ENCODE measurements at places on chromosomes 5 and 9.

DNA sequence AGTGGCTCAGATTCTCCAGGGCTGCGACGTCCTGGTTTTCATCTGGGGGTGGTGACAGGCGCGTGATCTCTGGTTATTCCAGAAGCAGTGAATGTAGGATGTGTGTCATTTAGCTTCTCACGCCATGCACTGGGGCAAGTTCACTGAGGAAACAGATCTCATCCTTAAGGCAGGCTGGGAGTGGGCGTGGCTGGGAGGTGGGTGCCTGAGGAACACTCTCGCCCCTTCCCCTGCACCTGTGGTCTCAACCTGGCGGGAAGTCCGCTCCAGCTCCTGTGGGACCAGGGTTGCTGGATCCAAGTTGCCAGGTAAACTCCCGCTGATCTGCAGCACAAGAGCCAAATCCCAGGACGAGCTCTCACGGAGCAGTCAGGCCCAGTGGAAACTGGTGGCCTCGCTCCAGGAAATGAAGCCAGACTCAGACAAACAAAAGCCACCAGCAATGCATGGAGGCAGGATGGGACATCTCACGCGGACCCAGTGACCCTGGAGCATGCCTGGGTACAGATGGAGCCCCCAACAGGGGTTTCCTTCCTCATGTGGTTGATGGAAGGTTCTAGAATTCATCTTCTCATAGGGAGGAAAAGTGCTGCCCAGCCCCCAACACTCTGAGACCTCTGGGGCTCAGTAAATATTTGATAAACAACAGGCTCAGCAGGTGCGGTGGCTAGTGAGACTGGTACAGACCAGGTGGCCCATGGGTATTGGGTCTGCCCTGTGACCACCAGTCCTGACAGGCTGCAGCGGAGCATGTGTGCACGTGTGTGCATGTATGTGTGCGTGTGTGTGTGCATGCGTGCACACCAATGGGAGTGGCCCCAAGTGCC is 16.3 kb upstream of the SLC12A7 start:
- DNase-seq: peak; percentile 36

DNA sequence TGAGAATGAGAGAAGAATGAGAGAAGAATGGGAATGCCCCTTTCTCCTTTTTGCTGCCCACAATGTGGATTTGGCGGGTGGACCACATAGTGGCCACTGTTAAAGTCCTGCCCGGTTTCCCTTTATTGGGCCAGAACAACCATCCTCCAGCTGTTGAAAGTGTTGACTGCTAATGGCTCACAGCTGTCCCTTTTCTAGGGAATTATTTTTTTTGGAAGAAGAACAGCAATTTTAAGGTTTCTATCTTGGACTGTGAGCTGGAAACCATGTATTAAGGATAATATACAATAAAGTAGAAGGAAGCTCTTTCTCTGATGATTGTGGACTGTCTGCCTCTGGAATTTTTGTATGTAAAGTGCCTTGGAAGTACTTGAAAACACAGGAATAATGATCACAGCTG is 185.9 kb downstream of the DMRT2 start:
- DNase-seq: no peak

DNA sequence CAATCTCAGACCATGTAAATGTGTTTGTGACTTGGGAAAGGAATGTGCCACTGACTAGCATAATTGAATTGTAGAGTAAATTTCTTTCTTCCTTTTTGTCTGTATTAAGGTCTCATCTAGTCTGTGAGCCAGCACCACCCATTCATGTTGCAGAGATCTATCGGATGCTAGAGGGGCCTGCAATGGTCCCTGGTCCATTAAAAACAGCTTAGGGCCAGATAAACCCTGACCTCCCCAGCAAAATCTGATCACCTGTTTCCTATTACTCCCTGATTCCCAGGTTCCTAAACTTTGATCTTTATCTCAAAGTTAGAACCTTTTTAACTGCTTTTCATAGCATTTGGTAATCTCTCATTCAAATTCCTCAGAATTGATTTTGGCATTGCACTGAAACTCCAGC is 174.5 kb upstream of the POC5 start:
- no peak for DNase-seq

- no peak for DNase-seq
Measured at GRCh38 chr9:95316274-95316673, 1.2 kb downstream of the FANCC start.

- DNase-seq: no peak
Measured at GRCh38 chr9:98971168-98971914, 27.6 kb downstream of the COL15A1 start.

- DNase-seq: no peak
Measured at GRCh38 chr5:138726848-138727247, 26.4 kb upstream of the CTNNA1 start.

DNA sequence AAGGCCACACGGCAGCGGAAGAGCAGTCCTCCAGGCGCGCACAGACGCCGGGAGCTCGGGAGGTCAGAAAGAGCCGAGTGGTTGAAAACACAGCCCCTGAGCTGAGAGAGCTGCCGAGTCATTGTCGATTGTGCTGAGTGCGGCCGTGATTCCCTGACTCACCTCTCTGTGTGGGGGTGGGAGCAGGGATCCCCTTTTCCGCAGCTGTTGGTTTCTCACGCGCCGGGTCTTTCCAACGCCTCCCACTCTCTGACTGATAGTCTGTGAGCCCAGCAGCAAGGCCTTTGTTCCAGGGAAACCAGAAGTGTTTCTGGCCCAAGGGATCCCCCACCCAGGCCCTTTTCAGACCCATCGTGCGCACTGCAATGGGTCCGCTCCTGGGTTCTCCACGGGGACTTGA is 97.3 kb downstream of the MRPL36 start:
- no peak for DNase-seq

DNA sequence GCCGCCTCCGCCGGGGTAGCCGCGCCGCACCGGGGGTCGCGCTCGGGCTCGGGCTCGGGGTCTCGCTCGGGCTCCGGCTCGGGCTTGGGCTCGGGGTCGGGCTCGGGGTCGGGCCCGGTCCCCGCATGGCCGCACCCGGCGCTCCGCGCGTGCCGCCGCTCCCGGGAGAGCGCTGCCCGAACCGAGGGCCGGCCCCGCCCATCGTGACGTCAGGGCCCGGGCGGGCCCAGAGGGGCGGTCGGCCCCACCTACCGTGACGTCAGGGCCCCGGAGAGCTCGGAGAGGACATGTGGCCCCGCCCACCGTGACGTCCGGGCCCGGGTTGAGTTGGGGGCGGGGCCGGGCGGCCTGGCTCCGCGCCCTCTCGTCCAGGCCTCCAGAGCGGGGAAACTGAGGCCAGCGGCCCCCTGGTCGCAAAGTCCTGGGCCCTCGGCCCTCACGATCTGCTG is at the start of gene NSMF:
NSMF (minus strand) TSS at position 183 of the 449 bp plus-strand sequence. CDS start 232 bp downstream, outside the sequence.
- DNase-seq: peak; percentile 87

GRCh38 chr5:42811591-42812446 is at the start of gene SELENOP:
Gene SELENOP, minus strand, starts transcription at chr5:42811892. Its CDS starts 3,539 bp downstream, at chr5:42808353.
- DNase-seq: peak; percentile 28

DNA sequence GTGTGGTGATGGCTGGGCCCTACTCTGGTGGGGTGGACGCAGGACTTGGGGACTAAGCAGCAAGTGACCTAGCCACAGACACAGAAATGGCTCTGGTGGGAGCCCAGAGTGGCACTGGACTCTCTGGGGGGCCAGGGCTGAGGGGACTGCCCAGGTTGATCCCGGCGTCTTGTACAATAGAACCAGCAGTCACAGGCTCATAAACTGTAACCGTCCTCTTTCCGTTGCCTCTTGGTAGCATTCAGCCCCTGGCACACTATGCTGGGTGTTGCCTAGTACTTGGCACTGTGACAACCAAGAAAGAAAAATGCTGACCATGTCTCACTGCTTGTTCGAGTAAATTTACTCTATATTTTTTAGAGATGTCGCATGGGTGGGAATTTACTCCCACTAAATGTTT is 80.5 kb downstream of the DAB2IP start:
- DNase-seq: no peak

DNA sequence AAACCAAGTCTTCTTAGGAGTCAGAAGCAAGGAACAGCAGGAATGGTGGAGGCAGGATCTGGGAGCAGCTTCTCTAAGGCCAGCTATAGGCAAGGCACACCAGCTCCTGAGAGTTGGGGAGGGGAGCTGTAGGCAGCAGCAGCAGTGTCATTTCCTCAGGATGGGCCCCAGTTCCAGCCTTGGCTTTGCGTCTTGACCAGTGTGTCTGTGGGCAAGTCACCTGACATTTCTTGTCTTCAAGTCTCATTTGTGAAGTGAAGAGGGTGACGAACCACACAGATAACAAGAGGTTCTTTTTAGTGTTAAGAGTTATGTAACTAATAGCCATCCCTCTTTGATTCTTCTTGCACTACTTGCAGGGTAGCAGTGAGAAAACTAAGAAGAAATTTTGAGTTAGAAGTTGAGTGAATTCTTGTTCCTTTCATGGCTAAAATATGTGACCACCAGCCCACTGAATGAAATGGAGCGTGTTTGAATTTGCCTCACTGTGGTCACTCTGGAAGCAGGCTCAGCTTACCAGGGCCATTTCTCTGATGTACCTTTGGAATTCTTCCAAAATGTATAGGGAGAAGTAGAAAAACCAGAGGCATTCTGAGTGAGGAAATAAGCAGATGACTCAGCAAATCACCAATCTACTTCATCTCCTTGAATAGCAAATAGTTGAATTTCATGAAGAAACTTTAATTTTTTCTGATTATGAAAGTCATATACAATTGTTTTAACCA is 42.4 kb downstream of the RHOBTB3 start:
- DNase-seq: no peak

DNA sequence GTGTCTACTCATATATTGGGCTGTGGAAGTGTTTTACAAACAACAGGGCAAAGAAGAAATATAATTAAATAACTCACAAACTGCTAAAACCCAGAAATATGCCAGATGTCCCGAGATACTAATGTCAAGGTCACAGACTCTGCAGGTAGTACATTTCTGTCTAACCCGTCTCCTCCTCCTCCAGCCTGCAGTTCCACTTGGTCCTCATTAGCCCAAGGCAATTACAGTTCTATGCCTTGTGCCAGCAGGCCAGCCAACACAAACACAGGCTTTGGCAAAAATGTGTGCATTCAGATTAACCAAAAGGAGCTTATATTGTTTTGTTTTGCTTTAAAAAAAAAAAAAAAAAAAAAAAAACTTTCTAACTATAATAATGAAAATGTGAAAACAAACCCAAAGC is 148.8 kb downstream of the MYO10 start:
- no peak for DNase-seq

- DNase-seq: no peak
Measured at GRCh38 chr5:136729901-136730355, 364.6 kb upstream of the TRPC7 start.

DNA sequence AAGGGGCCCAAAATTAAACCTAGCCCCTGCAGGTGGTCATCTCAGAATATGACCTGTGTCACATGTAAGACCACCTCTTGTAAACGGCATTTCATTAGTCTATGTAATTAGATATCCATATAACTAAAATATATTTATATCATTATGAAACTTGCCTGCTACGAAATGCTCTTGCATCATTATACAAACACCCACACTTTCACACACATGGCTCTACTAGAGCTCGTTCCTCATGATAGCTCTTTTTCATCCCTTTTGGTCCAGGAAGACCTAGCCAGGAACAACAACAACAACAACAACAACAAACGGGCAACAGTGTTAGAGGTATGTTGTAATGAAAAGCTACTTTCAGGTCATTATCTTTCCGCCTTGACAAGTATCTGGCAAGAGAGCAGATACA is 58.6 kb downstream of the LHFPL2 start:
- DNase-seq: no peak

DNA sequence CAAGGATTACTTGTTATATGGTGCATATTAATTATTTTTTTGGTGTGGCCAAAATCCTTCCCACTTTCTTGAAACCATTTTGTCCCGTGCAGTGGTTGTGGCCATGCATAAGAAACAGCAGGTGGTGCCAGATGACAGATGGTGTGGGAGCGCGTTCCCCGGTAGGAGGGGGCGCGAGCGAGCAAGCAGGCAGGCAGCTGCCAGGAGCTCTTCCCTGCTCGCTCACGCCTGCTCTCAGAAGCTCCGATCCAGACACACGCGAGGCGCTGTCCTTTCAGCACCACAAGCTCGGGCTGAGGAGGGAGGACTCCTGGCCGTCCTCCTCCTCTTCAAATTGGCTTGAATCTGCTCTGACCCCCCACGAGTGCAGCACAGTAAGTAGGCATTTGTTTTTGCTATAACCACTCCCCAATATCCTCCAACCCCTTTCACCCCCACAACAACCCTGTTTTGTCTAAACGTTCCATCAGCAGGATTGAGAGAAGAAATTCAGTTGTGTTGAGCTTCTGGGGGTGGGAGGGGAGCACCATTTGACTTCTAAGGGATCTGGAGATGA is at the start of gene NSG2:
NSG2 (plus strand) TSS at position 237 of the 556 bp plus-strand sequence. CDS start 1,050 bp downstream, outside the sequence.
- peak; percentile 69 for DNase-seq

GRCh38 chr5:170732685-170733084 is 50.8 kb upstream of the GABRP start:
- no peak for DNase-seq

DNA sequence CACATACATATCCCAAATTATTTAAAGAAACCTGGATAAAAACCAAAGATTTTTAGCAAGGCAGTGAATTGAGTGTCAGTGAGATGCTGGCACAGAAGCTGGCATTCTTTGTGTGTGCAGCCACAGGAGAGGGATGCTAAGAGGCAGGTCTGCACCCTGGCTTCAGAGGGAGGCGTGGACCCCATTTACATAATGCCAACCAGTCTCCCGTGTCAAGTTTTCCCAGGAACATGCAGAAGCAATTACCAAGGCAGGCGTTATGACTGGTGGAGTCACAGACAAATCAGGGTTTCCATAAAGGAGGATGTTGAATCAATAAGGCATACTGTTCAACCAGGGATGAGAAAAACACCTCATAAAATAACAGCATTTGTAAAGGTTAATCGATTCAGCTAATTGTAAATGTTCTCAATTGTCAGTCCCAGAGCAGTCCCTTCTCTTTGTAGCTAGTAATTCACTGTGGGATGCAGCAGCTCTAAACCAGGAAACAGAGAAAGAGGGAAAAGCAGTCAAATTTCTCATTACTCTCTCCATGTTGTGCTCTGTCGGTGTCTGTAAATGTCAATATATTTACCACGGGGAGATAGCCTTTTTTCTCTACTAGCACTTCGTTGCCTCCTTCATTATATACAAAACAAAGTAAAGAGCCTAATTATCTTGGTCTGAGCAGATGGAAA is 452.4 kb upstream of the GRAMD2B start:
- DNase-seq: peak; percentile 82

- DNase-seq: no peak
Measured at GRCh38 chr9:124975131-124975530, 34.2 kb upstream of the GOLGA1 start.

- peak; percentile 2 for DNase-seq
Measured at GRCh38 chr9:82332018-82332773, 343.6 kb downstream of the SPATA31D1 start.

DNA sequence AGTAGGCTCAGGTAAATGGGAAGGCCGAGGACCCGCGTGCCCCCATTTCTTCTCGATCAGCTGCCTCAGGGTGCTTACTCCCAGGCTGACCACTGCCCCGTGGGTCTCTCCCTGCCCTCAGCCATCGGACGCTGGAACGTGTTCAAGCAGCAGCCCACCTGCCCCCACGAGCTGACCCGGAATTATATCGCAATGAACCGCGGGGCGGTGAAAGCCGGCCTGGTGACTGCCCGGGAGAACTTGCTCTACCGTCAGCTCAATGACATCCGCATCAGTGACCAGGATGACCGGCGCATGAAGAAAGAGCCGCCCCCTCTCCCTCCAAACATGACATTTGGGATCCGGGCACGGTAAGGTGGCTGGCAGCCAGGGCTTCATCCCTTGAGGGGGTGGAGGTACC is 83.2 kb upstream of the BARHL1 start:
- DNase-seq: no peak

Measured in NCI-H146 (cell line).